Caco-2 (cell line): ENCODE measurements at places on chromosomes 12 and 14.
A peak's percentile ranks its signal among the peaks of the same experiment; 100 is the strongest.

DNA sequence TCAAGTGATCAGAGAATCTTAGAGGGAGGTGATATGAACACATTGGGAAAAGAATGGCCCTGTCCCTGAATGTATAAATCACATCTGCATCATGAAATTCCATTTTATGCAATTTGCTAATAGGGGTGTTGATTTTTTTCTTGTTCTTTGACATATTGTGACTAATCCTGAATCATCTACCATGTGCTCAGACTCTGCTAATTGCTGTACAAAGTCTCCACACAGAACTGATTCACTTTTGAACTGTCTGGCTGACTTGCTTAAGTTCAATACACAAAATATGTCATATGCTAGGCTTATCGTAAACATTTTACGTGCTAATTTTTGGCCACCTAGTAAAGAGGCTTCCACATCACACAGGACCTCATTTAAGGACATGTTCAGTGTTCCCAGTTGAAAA, 2.6 kb downstream of the TMEM132D start:
- no peak for DNase-seq
- H3K4me3 ChIP-seq = no peak overlapping the region
- no peak overlapping the region for H3K27ac ChIP-seq

GRCh38 chr12:106648736-106649135, 65.9 kb downstream of the RFX4 start:
- no peak overlapping the region for H3K4me3 ChIP-seq
- no peaks in the 10 kb centered on the region for H3K27me3 ChIP-seq
- no peak for DNase-seq
- no peaks in the 10 kb centered on the region for H3K36me3 ChIP-seq
- H3K27ac ChIP-seq = no peak overlapping the region

- no peak overlapping the region for H3K4me3 ChIP-seq
- no peak for DNase-seq
- no peaks in the 10 kb centered on the region for H3K4me1 ChIP-seq
- no peaks in the 10 kb centered on the region for H3K36me3 ChIP-seq
- H3K27me3 ChIP-seq = no peaks in the 10 kb centered on the region
- no peak overlapping the region for H3K27ac ChIP-seq
Observed at GRCh38 chr14:48274826-48275225, 599.4 kb upstream of the MDGA2 start.

- no peaks in the 10 kb centered on the region for H3K27me3 ChIP-seq
- no peak for DNase-seq
- H3K27ac ChIP-seq = no peak overlapping the region
- H3K36me3 ChIP-seq = no peaks in the 10 kb centered on the region
- no peak overlapping the region for H3K4me3 ChIP-seq
Observed at GRCh38 chr12:45909041-45909713, 81.2 kb downstream of the SCAF11 start.

DNA sequence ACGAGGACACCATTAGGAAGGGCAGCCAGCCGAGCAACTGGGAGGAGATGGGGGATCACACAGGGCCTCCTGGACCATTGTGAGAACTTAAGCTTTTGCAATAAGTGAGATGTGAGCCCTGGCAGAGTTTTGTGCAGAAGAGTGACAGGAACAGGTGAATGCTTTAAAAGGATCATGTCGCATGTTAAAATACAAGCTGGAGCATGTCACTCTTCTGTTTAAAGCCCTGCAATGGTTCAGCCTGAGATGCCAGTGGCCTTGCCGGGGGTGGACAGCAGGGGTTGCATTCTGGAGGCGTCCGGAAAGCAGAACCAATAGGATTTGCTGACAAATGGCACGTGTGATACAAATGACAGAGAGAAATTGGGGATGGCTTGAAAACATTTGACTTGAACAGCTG, 137.5 kb upstream of the RFLNA start:
- H3K27ac ChIP-seq = no peak overlapping the region
- no peak for DNase-seq
- H3K4me3 ChIP-seq = no peak overlapping the region
- peaks cover 20% of the 10 kb centered on the region for H3K4me1 ChIP-seq
- no peaks in the 10 kb centered on the region for H3K27me3 ChIP-seq
- H3K36me3 ChIP-seq = no peaks in the 10 kb centered on the region

DNA sequence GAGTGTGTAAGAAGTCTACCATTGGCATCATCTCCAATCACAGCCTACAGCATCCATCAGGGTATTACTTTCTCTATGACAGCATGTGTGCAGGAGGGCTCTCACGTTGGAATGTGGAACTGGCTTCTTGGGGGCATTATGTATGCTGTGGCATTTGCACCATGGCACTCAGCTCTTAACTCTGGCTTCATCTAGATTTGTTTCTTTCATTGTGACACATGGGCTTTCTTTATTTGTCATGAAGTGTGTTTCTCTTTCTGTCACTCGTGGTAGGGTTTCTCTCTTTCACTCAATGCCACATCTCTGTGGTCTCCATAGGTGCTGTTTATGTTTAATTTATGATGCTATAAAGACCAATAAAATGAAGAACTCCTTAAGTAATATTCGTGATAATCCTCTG, 191.2 kb upstream of the GARIN2 start:
- DNase-seq = no peak
- no peaks in the 10 kb centered on the region for H3K27me3 ChIP-seq
- H3K27ac ChIP-seq = no peak overlapping the region
- H3K4me3 ChIP-seq = no peak overlapping the region
- no peaks in the 10 kb centered on the region for H3K4me1 ChIP-seq

DNA sequence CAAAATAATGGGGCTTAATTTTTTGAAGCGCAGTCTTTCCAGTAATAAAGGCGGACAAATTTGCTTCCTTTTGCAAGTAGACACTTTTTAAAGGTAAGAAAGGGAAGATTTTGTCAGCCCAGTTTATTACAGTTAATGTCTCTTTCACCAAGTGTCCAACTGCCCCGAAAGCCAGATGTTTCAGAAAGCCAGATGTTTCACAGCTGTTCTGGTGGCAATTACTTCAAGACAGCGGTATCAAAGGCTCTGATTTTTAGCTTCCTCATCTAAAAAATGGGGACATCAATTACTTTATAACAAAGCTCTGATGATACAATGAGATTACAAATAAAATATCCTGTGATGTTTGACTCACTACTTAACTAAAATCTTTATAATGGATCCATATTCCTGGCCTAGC, 1.0 kb downstream of the WBP11 start:
- DNase-seq = no peak
- peak overlapping the region; percentile 86 for H3K4me3 ChIP-seq
- no peak overlapping the region for H3K27ac ChIP-seq
- H3K36me3 ChIP-seq = peaks cover 3% of the 10 kb centered on the region; the same call in 1 of the 2 replicates

GRCh38 chr14:105468621-105469241, 5.9 kb upstream of the CRIP2 start:
- peaks cover 10% of the 10 kb centered on the region for H3K4me1 ChIP-seq
- no peaks in the 10 kb centered on the region; the same call in none of the 2 replicates for H3K36me3 ChIP-seq
- no peak for DNase-seq
- no peak overlapping the region for H3K27ac ChIP-seq
- no peaks in the 10 kb centered on the region for H3K27me3 ChIP-seq
- no peak overlapping the region for H3K4me3 ChIP-seq

DNA sequence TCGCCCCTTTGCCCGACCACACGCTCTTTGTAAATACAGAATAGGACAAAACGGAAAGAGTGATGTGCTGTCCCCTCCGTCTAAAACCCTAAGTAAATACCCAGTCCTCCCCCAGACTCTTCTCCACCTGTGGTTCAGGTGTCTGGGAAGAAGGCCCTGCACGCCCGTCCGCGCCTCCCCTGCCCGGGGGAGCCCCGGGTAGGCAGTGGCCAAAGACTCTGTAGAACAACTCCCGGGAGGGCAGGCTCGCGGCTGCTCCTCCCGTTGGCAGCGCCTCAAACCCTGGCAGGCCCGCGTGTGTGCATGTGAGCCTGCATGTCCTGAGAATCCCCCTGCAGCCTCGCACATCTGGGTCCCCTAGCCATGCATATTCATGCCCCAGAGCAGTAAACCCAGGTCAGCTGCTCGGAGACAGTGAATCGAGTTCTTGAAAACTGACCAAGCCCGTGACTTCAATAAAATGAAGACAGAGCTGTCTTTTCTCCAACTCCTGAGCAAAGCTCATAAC, 165.8 kb downstream of the MON2 start:
- no peak overlapping the region for H3K27ac ChIP-seq
- no peaks in the 10 kb centered on the region for H3K36me3 ChIP-seq
- H3K4me1 ChIP-seq = no peaks in the 10 kb centered on the region

DNA sequence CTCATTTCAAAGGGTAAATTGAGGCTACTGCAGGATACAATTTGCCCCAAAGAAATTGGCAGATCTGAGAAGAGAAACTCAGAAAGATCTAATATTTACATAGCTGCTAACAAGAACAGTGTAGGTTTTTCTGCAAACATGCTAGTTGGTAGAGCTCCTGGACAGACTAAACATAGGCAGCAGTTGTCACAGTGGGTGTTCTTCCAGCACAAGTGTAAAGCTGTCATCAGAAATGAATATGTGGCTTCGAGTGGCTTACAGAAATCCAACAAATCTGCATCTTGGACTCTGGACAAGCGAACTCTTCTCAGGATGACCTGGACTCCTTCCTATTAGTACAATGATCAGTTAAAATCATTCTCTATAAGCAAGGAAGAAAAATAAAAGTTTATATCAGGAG, 5.9 kb downstream of the CBX5 start:
- no peak for DNase-seq
- no peaks in the 10 kb centered on the region for H3K36me3 ChIP-seq
- peaks cover 9% of the 10 kb centered on the region for H3K4me1 ChIP-seq
- H3K4me3 ChIP-seq = no peak overlapping the region
- H3K27ac ChIP-seq = no peak overlapping the region

- H3K4me3 ChIP-seq = no peak overlapping the region
- H3K4me1 ChIP-seq = 0 out of 2 replicates have a peak, but pooled peaks cover 4% of the 10 kb centered on the region
- no peaks in the 10 kb centered on the region; the same call in 1 of the 2 replicates for H3K36me3 ChIP-seq
- H3K27ac ChIP-seq = no peak overlapping the region
- H3K27me3 ChIP-seq = no peaks in the 10 kb centered on the region
Observed at GRCh38 chr12:66144791-66145754, 14.5 kb upstream of the LLPH start.

DNA sequence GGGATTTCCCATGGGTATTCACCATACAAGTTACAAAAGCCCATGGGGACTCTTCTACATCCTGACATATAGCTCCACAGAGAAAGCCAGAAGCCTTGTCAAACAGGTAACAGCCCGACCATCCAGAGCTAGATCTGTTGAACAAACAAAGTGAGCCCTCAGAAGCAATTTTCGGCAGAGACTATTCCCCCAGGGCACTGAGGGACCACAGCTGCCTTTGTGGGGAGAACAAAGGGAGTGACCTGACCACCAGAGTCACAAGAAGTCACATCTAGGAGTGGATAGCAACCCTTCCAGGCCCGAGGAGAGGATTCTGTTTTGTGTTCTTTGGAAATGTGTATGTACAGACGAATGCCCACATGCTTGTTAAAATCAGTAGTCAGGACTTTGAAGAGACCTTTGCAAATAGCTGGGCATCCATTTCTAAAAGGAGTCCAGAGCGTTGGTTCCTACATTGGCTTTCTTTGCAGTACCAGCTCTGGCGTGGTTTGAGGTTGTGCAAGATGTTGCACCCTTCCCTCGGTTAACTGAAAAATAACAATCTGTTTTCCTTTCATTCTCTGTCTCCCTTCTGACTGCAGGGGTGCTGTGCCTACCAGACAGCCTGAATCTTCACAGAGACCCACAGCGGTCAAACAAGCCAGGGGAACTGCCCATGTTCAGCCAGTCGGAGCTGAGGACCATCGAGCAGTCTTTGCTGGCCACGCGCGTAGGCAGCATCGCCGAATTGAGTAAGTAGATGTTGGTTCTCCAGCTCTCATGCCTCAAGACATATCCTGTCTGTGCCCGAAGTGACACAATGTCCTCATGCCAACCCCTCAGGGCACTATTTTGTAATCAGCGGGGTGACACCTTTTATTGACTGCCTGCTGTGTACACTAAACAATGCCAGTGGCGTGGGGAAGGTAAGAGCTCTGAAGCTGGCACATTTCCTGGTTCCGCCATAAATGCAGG, 165.4 kb upstream of the PWP1 start:
- no peak for DNase-seq
- no peak overlapping the region for H3K4me3 ChIP-seq
- H3K27ac ChIP-seq = no peak overlapping the region
- H3K27me3 ChIP-seq = no peaks in the 10 kb centered on the region; the same call in 1 of the 2 replicates
- no peaks in the 10 kb centered on the region for H3K4me1 ChIP-seq

DNA sequence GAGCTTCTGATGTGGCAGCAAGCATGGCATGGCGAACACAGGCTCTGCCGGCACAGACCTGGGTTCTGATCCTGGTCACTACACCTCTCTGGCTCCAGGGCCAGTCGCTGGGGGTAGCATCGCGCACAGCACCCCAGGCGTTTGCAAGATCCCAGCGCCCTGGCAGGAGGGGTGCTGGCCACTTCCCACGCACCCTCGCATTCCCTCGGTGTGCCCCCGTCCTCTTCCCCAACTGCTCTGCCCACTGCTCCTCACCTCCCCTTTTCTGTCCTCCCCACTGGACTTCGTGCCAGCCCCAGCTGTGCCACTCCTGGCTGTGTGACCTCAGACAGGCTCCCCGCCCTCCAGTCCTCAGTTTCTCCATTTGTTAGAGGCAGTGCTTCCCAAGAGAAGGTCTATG, 2.8 kb downstream of the CDK2AP1 start:
- H3K36me3 ChIP-seq = peaks cover 1% of the 10 kb centered on the region; the same call in 1 of the 2 replicates
- H3K27ac ChIP-seq = no peak overlapping the region
- H3K27me3 ChIP-seq = no peaks in the 10 kb centered on the region
- no peak for DNase-seq
- H3K4me3 ChIP-seq = no peak overlapping the region
- H3K4me1 ChIP-seq = 0 out of 2 replicates have a peak, but pooled peaks cover 5% of the 10 kb centered on the region

- H3K27me3 ChIP-seq = no peaks in the 10 kb centered on the region
- DNase-seq = no peak
- H3K27ac ChIP-seq = no peak overlapping the region
- H3K36me3 ChIP-seq = no peaks in the 10 kb centered on the region
- H3K4me1 ChIP-seq = peaks cover 4% of the 10 kb centered on the region
Observed at GRCh38 chr14:69537900-69538299, 36.8 kb downstream of the CCDC177 start.

DNA sequence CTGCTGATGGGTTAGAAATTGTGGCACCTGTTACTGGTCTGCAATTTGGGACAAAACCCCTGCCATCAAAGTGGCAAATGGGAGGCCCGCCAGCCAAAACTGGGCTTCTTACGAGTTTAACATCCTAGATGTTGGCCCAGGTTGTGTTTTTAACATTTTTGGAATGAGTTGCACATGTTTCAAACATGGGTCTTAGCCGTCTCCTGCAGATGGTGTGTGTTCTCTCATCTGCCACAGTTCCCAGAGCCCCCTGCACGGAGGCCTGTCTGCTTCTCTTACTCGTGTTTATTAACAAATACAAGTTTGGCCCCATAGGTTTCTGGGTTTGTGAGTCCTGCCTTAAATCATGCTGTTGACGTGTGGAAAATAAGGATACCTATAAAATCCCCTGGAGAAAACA, 46.5 kb downstream of the CACNA2D4 start:
- DNase-seq = no peak
- no peak overlapping the region for H3K27ac ChIP-seq
- H3K36me3 ChIP-seq = no peaks in the 10 kb centered on the region

GRCh38 chr12:69534389-69534822, 50.9 kb upstream of the CCT2 start:
- DNase-seq = peak; percentile 80
- H3K4me1 ChIP-seq = peaks cover 16% of the 10 kb centered on the region
- H3K27me3 ChIP-seq = no peaks in the 10 kb centered on the region
- no peak overlapping the region for H3K4me3 ChIP-seq
- peak overlapping the region; percentile 97 for H3K27ac ChIP-seq
